IPS DF 19.7 (cell line): ENCODE measurements at places on chromosomes 2 and 18.

DNA sequence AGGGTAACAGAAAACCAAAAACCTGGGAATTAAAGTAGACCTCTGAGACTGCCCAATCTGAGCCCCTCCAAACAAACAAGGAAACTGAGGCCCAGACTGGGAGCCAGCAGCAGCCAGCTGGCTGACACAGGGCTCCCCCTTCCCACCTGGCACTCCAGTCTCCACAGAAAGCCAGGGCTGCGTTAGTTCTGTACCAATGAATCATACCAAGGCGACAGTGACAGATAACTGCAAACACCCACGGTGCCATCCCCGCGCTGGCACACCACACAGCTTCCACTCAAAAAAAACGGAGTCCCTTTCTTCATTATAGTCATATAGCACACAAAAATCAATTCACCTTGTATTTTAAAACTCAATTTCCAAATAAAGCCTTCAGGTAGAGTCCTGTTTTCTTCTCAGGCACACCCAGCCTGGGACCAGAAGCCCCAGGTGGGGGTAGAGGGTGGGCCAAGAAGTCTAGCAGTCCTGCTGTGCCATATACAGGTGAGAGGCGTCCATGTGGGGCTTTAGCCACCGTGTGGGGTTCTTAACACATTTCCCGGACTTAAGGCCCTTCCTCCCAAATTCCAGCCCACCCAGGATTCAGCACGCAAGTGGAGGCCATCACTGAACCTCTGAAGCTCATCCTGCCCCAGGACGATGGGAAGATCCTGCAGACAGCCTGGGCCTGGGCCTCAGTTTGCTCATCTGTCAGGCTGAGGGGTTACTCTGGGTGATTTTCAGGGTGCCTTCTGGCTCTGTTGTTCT lies 1.2 kb downstream of the PER2 start:
- no peak for DNase-seq

- no peak for DNase-seq
Measured at GRCh38 chr2:157840568-157841156, 35.5 kb downstream of the ACVR1 start.

DNA sequence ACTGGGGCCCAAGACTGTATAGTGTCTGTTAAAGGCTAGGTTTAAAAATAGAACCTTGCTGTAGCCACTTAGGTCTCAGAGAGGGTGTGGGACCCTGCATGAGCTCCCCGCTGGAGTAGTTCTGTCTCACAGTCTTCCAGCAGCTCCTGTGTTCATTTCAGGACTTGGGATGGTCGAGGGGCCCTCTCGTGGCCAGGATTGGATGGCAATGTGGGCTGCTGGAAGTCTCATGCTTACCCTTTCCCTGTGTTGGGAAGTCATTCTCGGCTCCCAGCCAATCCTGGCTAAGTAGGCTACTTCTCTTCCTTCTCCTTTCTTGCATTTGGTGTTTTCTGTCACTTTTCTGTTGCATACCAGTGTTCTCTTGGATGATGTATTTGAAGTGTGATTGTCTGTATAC lies 284.0 kb upstream of the GCFC2 start:
- DNase-seq = no peak

GRCh38 chr2:199101487-199101886 lies 356.3 kb downstream of the SATB2 start:
- DNase-seq = no peak

DNA sequence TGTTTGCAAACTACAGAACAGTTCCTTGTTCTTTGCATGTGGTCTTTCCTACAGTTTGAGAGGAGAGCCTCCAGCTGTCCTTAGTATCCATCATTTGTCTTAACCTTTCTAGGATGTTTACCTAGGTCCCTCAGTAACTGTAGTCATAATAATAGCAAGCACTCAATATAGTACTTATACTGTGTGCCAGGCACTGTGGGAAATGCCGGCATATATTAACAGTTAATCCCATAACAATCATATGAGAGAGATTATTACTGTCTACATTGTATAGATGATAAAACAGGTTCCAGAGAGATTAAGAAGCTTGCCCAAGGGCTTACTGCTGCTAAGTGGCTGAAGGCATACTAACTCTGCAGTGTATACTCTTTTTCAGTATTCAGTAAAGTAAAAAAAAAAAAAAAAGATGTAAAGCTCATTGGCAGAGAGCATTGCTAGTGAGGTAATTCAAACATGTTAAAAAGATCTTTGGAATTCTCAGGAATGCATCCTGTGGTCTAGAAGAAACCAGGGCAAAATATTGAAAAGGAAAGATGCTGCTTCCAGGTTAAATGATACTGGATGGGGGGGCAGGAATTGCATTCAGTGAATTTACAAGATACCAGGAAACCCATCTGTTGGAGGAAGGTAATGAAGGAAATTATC lies 72.3 kb downstream of the SPTBN1 start:
- no peak for DNase-seq

GRCh38 chr18:8749492-8749891 lies 44.1 kb downstream of the MTCL1 start:
- no peak for DNase-seq

DNA sequence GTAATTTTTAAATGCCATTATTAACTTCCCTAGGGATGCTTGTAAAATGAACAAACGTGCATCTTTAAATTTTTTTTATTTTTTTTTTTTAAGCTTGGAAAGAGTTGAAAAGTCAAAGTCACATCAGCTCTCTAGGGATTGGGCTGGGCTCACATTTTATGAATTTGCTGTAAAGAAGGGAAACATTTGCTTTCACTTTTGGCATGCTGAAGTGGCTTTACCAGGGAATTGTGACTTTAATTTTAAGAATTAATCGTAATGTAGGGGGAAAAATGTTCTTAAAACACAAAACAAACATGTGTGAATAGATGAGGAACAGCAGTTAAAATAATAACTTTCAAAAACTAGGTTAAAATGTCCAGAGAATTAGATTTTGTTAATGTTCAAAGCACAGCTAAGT lies 123.0 kb downstream of the AGAP1 start:
- no peak for DNase-seq

GRCh38 chr18:49464718-49465598 lies 4.5 kb upstream of the DYM start:
- DNase-seq = peak; percentile 84

DNA sequence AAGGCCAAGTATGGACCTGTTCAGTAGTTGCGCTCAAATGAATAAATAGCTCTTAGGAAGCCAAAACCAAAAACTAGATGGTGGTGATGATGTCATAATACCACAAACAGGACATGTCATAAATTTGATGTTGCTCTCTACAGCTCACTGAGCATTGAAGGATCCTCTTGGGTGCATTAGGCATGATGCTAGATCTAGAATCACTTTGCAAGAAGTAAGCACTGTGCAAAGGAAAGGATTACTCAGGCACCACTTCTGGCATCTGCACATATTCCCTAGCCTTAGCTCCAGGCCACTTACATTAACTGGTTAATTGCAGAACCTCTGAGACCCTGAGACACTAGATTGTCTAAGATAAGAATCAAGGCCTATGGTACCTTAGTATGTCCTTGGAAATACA lies 58.0 kb downstream of the LRRTM1 start:
- no peak for DNase-seq

DNA sequence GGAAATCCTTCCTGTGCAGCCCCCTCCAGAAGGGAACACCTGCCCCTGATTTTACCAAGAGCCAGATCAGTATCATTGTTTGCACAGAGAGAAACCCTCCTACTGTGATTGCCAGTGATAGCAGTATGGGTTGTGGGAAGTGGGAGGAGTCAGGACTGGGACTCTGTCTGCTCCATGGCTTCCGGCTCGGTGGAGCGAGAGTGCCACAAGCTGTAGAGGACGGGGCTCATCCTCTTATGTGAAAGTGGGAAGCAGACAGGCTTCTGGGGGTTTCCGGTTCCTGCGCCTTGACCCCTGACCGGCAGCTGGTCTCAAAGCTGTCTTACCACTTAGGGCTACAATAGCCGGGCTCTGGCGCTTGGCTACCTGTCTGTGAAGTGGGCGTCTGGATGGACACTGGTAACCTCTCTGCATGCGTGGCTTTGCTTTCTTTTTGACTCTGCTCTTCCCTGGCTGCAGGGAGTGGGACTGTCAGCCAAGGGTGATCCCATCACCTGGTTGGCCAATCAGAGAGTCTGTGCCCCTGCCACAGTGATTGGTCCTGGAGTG lies 79.7 kb downstream of the BCL2L11 start:
- DNase-seq = no peak

DNA sequence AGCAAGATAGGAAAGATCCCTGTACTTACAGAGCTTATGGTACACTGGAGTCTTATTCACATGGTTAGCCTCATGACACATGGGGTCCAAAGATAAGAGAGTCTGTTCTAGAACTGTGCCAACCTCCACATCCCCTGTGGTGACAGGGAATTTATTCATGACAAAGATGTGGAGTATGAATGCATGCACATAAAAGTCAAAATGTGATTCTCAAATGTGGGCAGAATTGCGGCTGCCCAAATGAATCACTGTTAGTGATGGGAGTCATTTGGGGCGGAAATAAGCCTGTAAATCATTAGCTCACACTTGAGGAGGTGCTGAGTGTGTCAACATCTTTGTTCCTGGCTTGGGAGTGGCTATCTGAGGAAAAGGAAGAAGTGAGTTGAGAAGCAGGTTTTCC lies 560.6 kb downstream of the SLC4A3 start:
- DNase-seq = no peak

DNA sequence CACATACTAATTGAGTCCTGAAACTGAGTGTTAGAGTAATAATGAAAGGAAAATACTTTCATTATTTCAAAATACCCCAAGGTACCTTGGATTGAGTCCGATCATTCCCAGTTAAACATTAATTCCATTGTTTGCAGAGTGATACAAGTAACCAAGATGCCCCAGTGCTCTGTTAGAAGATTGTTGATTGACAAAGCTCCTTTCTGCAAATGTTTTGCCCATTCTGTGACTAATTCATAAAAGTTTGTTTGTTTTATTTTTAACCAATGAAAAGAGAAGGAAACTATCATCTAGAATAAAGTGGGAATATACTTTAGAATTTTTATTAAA lies 124.0 kb downstream of the GULP1 start:
- DNase-seq = no peak

- DNase-seq = no peak
Measured at GRCh38 chr18:46400449-46400848, 256.6 kb downstream of the LOXHD1 start.

GRCh38 chr2:160015746-160016145 lies 46.7 kb downstream of the PLA2R1 start:
- no peak for DNase-seq

GRCh38 chr2:37609782-37610181 lies 61.7 kb downstream of the CDC42EP3 start:
- no peak for DNase-seq

DNA sequence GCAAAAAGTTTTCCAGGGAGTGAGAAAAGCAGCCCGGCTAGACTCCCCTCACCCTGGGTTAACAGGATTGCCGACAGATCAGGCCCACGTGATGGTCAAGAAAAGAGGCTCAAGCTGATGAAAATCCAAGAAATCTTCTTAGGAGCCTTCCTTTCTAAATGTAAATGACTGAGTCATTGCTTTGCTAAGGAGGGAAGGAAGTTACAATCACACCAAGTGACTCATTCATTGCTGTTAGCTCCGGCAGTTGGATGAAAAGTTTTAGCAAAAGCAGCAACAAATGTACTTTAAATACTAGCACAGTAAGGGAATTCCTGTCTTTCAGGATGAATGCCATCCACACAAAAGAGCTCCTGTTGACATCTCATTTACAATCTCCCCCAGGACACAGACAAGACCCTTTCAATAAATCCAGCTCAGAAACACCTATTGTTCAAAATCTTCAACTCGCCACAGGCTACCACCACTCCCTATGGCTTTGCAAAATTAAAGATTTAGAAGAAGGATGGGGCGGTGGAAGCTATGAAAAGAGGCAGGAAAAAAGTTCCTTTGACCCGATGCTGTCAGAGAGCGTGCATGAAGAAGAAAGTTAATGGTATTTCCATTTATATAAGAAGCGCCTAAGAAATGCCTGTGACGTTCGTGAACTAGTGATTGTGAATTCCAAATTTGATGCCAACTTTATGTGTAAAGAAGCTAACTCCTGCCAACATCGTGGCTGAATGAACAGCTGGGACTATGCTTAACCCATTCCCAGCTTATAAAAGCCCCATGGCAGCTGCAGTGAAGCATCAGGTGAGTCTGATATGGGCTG lies 153.7 kb downstream of the TGIF1 start:
- DNase-seq = peak; percentile 100

- DNase-seq = no peak
Measured at GRCh38 chr2:69570474-69570873, 73.1 kb downstream of the AAK1 start.

DNA sequence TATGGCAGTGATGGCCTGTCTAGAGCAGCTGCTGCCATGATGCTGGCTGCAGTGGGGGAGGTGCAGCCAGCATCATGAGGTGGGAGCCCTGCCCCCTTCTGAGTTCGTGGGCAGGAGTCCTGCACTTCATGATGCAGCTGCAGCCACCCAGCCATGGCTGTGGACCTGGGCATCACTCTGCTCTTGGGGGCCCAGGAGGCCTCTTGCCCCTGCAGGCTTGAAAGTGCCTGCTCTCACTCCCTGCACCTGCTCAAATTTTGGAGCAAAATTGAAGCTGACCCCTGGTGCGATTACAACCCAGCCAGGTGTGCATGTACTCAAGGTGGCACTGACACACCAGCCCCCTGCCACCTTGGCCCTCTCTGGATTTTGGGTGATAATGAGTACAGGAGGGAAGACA lies 712.9 kb downstream of the NUP35 start:
- no peak for DNase-seq

DNA sequence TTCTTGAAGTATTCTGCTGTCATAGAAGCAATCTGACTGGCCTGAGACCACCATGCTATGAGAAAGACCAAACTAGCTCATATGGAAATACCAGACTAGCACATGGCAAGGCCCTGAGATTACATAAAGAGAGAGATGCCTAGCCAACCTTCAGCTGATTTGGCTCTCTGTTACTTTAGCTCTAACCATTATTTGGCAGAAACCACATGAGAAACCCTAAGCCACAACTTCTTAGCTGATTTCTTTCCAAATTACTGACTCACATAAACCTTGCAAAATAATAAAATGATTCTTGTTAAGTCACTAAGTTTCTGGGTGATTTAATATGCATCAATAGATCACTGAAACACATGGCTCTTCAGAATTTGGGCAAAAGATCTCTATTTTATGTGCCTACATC lies 295.0 kb upstream of the ZNF521 start:
- DNase-seq = no peak

GRCh38 chr2:158391876-158392275 lies 64.7 kb downstream of the CCDC148 start:
- no peak for DNase-seq

DNA sequence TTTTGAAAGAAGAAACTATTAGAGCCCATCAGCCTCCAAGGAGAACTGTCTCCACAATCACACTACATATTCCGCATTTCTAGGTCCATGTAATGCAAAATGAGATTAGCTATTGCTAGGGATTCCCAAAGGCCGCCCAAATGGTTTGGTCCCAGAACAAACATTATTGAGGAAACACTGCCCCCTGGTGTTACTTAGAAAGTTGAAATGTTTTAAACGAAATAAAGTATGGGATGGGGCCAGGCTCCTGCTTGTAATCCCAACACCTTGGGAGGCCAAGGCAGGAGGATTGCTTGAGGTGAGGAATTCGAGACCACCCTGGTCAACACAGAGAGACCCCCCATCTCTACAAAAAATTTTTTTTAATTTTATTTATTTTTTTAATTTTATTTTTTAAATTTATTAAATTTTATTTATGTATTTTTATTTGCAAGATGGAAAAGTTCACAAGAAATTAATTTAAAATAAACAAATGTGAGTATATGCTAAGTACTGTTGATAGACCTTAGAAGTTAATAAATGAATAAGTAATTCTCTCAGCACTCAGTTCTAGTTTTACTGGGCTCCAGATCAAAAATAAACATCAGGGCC lies 5.5 kb downstream of the NHEJ1 start:
- DNase-seq = no peak

GRCh38 chr2:68134120-68134519 lies 23.6 kb upstream of the PNO1 start:
- DNase-seq = no peak

- DNase-seq = no peak
Measured at GRCh38 chr2:137206069-137206468, 440.7 kb downstream of the THSD7B start.
